Thoracic aorta (tissue), 2 donors: ENCODE measurements at places on chromosomes 3 and 15.

DNA sequence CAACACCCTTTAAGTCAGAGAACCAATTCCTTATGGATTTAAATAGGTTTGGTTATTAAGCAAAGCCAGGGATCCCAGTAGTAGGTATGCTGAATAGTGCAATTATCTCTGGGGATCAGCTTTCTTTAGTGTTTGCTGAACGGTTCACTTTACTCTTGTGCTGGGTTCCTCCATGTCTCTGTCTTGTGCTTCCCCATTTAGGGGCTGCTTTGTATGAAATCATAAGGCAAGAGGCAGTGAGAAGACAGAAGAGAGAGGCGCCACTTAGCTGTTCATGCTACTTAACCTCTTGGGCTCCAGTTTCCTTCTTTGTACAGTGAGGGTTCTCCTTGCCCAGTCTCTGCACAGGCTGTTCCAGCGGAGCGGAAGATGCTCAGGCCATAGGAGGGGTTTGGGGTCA, 3.5 kb downstream of the ST6GAL1 start:
- DNase-seq = no peak

GRCh38 chr3:177284383-177284881, 87.2 kb upstream of the TBL1XR1 start:
- no peak for DNase-seq

DNA sequence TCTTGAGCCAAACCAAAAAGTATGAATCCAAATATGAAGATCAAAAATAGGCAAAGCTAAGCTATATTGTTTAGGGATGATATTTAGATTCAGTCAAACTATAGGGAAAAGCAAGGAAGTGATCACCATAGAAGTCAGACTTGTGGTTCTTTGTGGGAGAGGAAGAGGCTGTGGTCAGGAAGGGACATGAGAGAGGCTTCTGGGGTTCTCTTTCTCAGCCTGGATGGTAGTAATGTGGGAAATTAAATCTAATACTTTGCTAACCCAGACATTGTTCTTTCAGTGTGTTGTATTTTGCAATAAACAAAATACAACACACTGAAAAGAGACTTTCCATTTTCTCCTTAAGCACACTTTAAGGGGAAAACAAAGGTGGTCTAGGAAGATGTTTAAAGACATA, 3.1 kb downstream of the CX3CR1 start:
- no peak for DNase-seq

GRCh38 chr3:150319900-150320299, 88.2 kb upstream of the TSC22D2 start:
- no peak for DNase-seq

DNA sequence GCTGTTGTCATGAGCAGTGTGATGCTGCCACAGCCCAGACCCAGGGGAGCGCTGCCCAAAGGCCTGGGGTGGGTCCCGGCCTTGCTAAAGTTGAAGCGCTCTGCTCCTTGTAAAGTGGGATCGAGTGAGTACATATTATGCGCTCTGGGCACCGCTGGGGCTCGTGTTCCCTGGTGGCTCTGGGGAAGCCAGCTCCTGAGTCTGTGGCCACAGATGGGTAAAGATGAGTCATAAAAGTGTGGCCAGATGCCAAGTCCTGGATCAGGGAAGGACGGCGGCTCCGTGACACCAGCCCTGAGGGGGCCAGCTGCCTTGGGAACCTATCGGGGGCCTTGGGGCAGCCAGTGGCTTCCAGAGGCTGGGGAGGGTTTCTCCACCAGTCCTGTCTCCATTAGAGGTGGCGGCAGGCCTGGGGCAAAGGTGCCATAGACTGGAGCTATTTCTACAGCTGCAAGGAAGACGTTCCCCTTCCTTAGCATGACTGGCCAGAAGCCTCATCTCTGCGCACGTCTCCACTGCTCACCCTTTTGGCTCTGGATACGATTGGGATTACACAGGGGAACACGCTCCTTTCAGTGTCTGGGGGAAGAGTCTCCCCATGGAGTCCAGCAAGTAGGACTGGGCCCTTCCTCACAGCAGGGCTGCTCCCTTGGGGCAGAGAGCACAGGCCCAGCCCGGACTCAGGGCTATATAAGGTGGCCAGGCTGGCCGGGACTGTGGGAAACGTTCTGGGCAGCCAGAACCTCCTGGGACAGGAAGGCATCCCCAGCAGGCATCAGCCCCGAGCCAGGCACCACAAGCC, 1.2 kb upstream of the ITIH4 start:
- peak; percentile 70 for DNase-seq

- no peak for DNase-seq
Measured at GRCh38 chr15:90750186-90750585, 33.0 kb downstream of the BLM start.

GRCh38 chr3:4738737-4739274, 240.4 kb upstream of the BHLHE40 start:
- no peak for DNase-seq

GRCh38 chr15:78108300-78109084, 16.1 kb downstream of the SH2D7 start:
- DNase-seq = peak; percentile 46
